ENCODE measurements at places on chromosomes 16 and 17.
A peak's percentile ranks its signal among the peaks of the same experiment; 100 is the strongest.

- no peak for DNase-seq
Observed at GRCh38 chr16:31711344-31711845, 162.2 kb upstream of the ZNF267 start.

- no peak for DNase-seq
Observed at GRCh38 chr17:37694734-37695133, 50.1 kb downstream of the HNF1B start.

DNA sequence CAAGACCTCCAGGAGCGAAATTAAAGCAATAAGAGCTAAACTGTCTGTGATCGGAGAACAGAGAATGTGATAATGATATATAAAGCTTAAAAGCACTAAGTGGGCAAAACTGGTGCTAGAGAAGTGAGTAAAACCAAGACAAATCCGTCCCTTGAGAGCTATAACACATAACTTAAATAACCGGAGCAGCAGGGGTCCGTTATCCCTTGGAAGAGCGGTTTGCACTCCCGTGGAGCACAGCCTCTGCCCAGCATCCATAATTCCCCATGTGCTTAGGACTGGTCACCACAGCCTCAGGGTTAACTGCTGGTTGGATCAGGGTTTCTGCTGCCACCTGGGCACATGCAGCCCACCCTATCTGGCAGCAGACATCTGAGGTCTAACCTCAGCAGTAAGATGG is 489.0 kb downstream of the NPIPA7 start:
- no peak for DNase-seq

DNA sequence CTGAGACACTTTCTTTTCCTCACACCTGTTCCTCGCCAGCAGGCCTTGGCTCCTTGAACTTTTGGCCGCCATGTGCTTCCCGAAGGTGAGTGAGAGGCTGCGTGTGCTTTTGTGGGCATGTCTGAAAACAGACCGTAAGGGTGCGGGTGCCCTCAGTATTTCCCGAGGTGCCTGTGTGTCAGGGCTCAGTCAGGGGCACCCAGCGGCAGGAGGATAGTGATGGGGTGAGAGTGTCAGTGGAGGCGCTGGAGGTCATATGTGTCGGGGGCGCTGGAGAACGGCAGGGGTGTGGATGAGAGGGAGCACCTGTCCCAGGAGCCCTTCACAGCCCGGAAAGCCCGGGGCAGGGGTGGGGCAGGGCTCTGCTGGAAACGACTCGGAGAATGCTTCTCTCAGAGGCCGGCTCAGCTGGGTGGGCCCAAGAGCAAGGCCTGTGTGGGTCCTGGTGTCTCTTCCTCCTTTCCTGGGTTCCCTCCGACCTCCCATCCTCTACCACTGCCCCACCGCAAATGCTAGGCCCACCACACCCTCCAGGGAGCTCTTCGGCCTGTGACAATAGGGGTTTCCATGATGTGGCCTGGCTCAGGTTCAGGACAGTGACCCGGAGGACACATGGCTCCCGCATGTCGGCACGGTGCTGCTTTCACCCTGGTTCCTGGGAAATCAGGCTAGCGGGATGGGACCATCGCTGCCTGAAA is 451 bp downstream of the IL32 start:
- DNase-seq = no peak

GRCh38 chr16:83606486-83607030 is 201.2 kb upstream of the HSBP1 start:
- DNase-seq = no peak

- no peak for DNase-seq
Observed at GRCh38 chr16:910181-910580, 60.6 kb downstream of the LMF1 start.

DNA sequence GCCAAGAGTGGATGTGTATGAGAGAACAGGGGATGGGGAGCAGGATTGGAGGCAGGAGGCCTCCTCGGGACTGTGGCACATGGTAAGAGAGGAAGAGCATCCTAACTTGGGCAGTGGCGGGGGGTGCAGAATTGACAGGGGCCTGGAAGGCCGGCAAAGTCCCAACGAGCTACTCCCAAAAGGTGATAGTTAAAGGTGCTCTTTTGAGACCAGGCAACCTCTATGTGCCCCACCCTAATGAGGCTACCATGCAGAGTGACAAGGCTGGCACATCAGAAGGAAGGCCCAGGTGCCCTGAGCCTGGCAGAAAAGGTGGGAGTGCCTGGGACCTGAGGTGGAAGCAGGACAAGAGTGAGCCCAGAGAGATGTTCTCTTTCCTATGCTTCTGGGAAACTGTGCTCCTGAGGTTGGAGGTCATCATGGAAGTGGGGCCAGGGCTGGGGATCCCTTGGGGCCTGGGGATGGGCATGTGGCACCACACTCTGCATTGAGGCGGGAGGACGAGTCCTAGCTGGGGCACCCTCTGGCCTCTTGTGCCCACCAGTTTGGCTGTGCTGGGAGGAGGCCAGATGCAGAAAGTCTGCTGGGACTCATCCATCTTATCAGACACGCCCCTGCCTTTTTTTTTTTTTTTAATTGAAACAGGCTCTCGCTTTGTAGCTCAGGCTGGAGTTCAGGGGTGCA is 5.9 kb downstream of the RAB11FIP4 start:
- no peak for DNase-seq

- DNase-seq = no peak
Observed at GRCh38 chr16:31876951-31877828, 3.6 kb downstream of the ZNF267 start.

GRCh38 chr17:75404731-75405364 is 630 bp downstream of the GRB2 start:
- peak; percentile 43 for DNase-seq

DNA sequence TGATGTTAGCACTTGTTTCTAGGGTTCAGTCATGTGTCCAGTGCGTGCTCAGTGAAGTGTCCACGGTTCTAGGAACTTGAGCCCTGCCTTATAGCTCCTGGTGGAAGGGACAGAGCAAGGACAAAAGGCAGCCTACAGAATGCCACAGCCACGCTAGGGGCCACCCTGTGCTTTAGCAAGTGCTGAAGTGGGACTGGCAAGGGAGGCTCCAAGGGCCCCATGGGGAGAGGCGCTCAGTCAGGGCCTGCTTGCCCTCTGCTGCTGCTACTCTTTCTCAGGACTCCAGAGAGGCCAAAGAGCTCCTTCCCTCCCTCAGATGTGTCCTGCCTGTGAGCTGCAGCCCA is 6.8 kb downstream of the NT5C start:
- DNase-seq = no peak

GRCh38 chr16:2971134-2971984 is 2.2 kb downstream of the PAQR4 start:
- no peak for DNase-seq

- peak; percentile 7 for DNase-seq
Observed at GRCh38 chr17:77528516-77529327, 388.0 kb downstream of the SEC14L1 start.

DNA sequence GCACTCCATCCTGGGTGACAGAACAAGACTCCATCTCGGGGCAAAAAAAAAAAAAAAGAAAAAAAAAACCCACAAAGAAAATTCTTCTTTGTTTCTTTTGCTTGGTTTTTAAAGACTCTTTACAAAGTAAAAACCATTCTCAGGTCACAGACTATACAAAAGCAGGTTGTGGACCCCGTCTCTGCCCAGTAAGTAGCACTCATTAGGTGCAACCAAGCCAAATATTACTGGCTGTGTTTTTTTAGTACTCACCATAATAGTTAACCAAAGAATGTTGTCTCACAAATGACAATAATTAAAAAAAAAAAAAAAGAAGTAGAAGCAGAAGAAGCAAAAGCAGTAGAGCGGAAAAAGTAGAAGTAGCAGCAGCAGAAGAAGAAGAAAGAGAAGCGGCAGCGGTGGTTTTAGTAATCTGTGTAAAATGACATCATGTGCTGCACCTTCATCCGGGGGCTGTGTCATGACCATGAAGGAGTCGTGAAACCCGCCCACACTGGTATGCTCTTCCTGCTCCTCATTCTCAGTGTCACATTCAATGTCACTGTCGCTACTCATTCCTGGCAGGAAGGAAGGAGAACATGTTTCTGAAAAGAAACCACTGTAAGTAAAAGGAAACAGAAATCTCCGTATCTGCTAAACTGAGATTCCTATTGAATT is 105.4 kb downstream of the TRIM37 start:
- DNase-seq = peak; percentile 52

- no peak for DNase-seq
Observed at GRCh38 chr16:51093726-51094280, 57.3 kb downstream of the SALL1 start.

Measured in activated CD4-positive, alpha-beta T cell treated with anti-CD3 and anti-CD28 coated beads for 24 hours (primary cell).